Stimulated activated CD8-positive, alpha-beta memory T cell treated with anti-CD3 and anti-CD28 coated beads, Interleukin-4, amount 100 ng/mL, for 48 hours (primary cell): ENCODE measurements at places on chromosomes 3 and 15.

GRCh38 chr3:13547591-13548371 is 1.1 kb upstream of the FBLN2 start:
- no peak for DNase-seq

GRCh38 chr3:17398959-17399551 is 343.4 kb downstream of the TBC1D5 start:
- DNase-seq: no peak

- no peak for DNase-seq
These were observed 516.1 kb downstream of the AGBL1 start for GRCh38 chr15:86595741-86596140.

DNA sequence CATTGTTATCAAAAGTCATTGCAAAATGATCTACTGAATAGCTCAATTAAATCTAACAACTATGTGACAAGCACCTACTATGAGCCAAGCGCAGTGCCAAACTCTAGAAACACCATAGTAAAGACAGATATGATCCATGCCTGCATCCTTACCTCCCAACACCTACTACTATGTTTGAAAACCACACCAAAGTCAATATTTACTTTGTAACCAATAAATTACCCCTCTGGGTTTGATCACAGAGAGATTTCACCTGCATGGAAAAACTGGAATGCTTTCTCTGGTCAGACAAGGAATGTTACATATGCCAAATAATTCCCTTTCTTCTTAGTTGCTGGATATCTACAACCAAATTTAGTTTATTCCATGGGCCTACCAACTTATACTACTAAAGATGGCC is 422.2 kb downstream of the FHIT start:
- DNase-seq: no peak

DNA sequence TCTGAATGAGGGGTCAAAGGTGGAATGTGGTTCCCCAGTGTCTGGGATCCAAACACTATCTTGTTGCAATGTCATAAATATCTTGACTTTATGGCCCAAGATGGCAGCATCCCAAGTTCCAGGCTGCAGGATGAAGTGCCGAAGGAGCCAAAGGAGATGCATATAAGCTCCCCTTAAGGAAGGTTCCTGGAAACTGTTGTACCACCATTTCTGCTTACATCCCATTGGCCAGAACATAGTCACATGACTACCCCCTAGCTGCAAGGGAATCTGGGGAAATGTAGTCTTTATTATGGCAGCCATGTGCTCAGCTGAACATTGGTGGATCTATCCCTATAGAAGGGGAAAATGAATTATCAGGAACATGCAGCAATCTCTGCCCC is 54.3 kb downstream of the BDH1 start:
- DNase-seq: no peak

- no peak for DNase-seq
These were observed 39.9 kb downstream of the IFT57 start for GRCh38 chr3:108182339-108182738.

DNA sequence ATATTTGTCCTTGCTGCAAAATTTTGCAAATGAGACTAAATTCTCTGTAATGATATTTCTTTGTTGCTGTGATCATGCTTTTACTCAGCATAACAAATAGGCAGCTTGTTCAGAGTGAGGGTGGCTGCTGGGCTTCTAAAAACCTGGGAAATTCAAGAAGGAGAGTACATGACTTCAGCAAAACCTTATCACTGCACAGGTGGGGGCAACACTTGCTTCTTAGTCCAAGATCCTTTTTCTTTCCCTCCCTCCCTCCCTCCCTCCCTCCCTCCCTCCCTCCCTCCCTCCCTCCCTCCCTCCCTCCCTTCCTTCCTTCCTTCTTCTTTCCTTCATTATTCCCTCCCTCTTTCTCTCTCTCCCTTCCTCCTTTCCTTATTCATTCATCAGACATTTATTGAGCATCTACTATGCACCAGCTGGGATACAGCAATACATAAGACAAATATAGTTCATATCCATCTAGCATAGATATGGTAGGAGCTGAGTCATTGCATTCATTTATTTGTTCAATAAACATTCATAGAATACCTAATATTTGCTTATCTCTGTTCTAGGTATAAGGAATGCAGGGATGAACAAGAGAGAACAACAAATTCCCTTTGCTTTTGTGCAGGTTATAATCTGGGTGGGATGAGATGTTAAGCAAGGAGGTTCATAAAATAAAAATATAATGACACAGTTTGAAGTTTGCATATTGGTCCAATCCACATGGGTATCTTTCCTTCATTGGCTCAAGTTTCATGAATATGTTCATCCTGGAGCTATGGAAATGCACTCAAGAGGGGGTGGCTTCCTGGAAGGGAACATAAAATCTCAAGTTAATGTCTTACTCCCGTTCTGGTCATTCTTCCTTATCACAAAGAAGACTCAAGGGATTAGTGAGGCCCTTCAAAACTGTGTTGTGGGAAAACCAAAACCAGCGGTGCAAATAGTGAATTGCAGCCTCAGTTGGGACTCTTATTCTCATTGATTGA is 210.7 kb downstream of the PDCD6IP start:
- DNase-seq: no peak
